Left renal pelvis (tissue), 4 donors: ENCODE measurements at places on chromosomes 7 and 10. TPM values are rescaled to one million over a fixed set of nuclear protein-coding genes. Genes with fewer than 3 reads are reported as not detected.

The SLC13A4 gene
- polyA plus RNA-seq, result 0.85 TPM

The GIMAP1 gene
- 2.1 TPM for polyA plus RNA-seq

The OPN4 gene
- polyA plus RNA-seq, result not detected

The MACC1 gene
- polyA plus RNA-seq, result 11.8 TPM
